Glomerular endothelial cell (primary cell): ENCODE measurements at places on chromosomes 6 and 20.

DNA sequence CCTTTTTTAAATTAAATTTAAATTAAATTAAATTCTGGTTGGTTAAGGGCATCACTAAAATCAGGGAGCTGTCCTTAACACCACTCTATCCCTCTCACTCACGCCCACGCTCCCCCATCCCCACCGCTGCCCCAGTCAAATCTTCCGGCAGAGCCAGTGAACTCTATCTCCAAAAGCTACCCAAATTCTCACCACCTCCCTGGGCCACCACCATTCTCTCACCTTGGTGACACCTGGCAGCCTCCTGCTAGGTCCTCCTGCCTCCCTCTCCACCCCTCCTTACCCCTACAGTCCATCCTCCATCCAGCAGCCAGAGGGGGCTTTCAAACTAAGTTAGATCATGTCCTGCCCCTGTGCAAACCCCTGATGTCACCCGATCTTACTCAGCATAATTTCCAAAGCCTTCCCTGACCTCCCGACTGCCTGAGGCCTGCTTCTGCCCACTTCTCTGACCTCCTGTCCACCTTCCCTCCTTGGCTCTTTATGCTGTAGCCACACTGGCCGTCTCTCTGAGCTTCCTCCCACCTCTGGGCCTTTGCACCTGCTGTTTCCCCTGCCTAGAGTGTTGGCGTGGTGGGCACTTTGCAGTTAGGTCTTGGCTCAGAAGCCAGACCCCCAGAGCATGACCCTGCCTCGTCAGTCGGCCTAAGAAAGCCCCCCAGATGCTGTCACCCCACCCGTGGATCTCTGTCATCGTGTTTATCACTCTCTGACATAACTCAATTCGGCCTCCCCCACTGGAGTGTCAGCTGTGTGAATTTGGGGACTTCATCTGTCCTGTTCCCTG, 24.7 kb downstream of the PTGIS start:
- no peak for DNase-seq

- no peak for DNase-seq
Observed at GRCh38 chr6:36699348-36699747, 1.7 kb downstream of the RAB44 start.

DNA sequence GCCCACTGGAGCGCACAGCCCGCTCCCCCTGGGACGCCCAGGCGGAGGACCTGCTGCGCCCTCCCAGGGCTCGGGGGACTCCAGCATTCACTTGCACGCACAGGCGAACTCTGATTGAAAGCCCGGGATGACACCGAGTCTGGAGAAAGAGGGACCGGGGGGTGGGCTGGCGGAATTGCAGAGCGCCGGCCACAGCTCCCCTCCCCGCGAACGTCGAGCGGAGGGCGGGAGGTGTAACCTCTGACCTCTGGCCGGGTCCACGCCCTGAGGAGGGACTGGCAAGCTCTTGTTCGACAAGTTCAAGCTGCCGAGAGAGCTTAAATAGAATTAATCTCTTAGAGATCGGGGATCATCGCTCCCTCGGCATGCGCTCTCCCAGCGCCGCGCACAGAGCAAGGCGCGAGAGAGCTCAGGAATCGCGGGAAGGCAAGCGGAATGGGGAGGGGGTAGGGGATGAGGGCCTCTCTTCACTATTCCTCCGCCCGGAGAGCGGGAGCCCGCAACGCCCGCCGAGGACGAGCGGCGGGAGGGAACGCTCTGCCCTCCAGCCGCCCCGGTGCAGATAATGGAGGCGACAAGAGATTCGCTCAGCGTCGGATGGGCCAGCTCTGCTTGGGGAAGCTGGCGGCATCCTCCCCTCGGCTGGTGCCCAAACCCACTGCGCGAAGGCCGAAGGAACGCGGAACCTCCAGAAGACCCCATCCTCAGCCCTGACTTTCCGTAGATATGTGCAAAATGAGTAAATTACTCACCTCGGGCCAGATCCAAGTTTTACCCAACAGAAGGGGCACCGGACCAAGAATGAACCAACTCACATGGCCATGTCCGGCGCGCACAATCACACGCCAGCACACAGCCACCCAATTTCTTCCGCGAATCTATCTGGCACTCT, 761 bp upstream of the NR2E1 start:
- no peak for DNase-seq

DNA sequence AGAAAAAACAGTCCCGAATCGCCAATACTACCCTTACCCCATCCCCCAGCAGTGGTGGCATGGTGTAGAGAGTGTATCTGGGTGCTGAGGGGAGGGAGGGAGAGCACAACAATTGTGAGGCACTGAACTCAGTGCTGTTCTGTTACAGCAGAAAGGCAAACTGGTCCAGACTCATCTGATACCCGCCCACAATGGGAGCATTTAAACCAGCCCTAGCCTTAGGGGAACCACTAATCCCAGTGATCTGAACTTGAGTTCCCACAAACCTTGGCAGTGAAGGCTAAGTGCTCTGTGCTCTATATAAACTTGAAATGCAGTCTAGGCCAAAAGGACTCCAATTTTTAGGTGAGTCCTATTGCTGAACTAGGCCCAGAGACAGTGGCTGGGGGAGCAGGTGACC, 666.4 kb upstream of the PTCHD4 start:
- DNase-seq: no peak

DNA sequence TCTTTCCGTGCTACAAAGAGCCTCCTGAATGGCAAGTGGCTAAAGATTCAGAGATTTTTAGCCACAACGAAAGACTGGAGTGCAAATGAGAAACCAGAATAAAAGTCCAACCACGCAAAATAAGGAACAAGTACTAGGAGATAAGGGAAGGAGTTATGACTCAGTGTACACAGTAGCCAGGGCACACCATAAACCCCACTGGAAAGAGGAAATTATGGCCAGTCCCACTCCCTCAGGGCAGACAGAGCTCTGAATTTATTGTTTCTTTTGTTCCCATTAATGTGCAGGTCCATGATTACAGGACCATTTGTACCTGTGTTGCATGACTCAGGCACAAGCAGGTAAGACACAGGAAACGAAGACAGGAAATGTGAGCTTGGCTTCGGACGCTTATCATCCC, 150.3 kb upstream of the PREP start:
- DNase-seq: no peak

DNA sequence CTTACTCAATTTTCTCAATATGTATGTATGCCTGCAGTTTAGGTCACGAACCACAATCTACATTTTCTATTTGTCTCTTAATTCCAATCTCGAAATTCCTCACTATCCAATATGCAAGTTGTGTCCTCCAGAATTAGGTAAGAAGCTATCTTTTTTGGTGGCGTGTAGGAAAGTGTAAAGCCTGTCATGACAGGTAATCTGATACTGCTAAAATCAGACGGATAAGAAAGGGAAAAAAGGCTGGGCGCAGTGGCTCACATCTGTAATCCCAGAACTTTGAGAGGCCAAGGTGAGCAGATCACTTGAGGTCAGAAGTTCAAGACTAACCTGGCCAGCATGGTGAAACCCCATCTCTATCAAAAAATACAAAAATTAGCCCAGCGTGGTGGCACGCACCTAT, 185.3 kb downstream of the IBTK start:
- no peak for DNase-seq

GRCh38 chr6:3911614-3912336, 62.6 kb downstream of the FAM50B start:
- no peak for DNase-seq

DNA sequence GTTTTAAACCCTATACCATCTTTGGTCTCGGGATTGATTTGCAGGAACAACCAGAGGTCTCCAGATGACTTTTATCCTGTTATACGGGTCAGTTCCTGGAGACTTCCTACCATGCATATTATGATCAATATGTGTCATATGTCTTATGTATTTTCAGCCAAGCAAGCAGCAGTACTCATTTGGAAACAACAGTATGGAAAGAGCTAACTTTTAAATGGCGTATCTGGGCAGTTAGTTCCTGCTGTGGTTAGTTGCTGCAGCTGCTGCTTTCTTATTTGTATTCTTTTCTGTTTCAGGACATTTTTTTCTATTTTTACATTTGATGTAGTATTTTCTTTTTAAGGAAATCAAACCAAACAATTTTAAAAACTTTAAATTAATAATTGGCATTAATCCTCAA, 207.5 kb downstream of the MANEA start:
- DNase-seq: no peak

- no peak for DNase-seq
Observed at GRCh38 chr6:143967706-143968376, 40.2 kb downstream of the PLAGL1 start.

- DNase-seq: no peak
Observed at GRCh38 chr6:11525468-11526155, 11.9 kb upstream of the TMEM170B start.

- no peak for DNase-seq
Observed at GRCh38 chr6:42428326-42429041, 23.2 kb downstream of the TRERF1 start.

- DNase-seq: no peak
Observed at GRCh38 chr6:128438393-128438792, 82.0 kb downstream of the PTPRK start.

DNA sequence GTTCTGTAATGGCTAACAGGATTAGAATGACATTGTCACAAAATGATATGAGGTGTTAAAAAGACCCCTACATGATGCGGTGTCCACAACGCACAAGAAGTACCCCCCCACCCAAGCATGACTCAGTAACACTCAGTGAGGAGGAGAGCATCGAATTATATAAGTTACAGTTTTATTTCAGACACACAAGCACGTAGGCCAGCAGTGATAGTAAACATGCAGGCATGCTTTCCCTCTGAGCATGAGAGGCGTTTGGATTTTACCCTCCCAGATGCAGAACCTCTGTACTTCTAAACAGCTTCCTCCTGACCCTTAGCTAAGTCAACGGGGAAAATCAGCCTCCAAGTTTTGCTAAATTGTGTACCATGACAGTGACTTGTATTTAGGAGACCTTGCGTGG, 23.9 kb downstream of the GNAS start:
- no peak for DNase-seq

DNA sequence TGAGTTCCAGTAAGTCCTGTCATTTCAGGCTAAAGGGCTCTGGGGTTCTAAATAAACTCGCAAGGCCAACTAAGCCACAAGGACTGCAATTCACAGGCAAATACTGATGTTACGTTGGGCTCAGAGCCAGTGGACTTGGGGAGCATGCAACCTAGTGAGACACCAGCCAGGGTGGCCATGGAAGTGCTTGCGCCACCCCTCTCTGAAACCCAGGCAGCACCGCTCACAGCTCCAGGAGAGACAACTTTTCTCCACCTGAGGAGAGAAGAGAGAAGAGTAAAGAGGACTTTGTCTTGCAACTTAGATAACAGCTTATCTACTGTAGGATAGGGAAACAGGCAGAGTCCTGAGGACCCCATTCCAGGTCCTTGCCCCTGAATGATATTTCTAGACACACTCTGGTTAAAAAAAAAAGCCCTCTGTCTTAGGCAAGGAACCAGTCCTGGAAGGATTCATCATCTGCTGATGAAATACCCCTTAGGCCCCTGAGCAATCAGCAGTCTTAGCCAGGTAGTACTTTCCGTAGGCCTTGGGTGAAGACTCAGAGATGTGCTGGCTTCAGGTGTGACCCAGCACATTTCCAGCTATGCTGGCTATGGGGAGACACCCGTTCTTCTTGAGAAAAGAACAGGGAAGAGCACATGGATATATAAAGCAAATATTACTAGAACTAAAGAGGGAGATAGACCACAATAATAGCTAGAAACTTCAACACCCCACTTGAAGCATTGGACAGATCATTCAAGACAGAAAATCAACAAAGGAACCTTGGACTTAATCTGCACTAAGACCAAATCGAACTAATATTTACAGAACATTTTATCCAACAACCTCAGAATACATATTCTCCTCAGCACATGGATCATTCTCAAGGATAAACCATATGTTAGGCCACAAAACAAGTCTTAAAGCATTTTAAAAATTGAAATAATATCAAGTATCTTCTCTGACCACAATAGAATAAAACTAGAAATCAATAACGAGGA, 31.5 kb upstream of the TBC1D32 start:
- DNase-seq: no peak

GRCh38 chr20:51566594-51566993, 24.1 kb upstream of the NFATC2 start:
- no peak for DNase-seq

DNA sequence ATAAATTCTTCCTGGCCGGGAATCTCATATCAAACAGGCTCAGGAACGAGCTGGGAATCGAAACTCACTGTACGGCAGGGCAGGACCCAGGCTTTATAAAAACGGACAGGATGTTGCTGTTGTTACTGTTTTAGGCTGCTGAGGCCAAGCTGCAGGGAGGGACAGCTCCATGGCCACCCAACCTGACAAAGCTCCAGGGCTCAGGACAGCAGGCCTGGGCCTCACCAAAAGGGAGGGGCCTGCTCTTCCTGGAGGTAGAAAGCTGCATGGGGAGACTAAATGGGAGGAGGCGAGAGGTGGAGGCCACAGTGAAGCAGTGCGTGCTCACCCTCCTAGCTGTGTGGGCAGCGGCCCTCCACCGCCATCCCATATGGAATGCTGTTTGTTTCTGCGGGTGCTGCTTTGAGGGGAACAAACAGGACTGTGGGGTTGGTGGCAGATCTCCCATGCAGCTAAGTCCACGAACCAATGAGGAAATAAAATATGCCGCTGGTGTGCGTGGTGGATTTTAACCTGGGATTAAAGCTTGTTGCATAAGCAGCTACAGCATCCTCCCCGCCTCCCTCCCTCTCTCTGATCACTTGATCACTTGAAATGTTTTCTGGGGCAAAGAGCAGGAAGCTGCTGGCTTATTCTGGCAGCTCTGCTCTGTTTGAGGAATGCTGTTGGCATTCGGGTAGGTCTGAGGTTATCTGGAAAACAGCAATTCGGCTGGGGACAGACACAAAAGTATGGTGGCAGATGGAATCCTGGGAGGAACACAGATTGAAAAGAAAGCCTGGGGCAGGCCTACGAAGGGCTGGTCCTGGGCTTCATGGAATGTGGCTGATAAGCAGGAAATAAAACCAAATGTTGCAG, 2.4 kb upstream of the ZMYND8 start:
- peak; percentile 91 for DNase-seq

GRCh38 chr6:136737871-136738691, 54.2 kb downstream of the MAP3K5 start:
- DNase-seq: no peak

DNA sequence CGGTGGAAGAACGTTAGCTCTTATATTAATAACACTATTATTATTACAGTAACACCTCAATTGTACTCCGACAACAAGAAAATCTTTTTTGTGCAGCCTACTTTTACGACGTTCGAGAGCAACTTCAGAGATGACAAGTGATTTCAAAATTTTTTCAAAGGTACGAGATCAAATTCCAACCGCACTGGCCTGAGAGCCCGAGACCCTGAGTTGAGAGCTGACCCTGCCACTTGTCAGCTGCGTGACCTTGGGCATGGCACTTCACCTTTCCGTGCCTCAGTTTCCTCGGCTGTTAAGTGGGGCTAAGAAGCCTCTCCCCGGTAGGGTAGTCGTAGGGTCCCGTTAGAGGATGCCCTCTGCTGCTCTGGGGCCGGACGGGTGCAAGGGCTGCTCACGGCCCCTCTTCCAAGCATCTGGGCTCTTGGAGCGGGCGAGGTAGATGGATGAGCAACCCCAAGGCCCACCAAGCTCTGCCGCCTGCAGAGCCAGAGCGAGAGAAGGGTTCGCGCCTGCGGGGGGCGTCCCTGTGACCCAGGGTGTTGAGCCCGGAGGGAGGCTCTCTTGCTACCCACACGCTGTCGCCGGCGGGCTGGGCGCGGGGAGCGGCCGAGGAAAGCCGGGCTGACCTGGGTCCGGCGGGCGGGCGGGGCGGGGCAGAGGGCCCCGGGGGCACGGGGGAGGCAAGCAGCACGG, 510 bp downstream of the NDRG3 start:
- no peak for DNase-seq

- no peak for DNase-seq
Observed at GRCh38 chr20:22688485-22688884, 104.1 kb upstream of the FOXA2 start.

GRCh38 chr6:46058951-46059350, 43.3 kb upstream of the CLIC5 start:
- no peak for DNase-seq
